ENCODE measurements at places on chromosomes 7 and 10.
A peak's percentile ranks its signal among the peaks of the same experiment; 100 is the strongest.

GRCh38 chr10:45003432-45004000 lies 2.8 kb downstream of the ZNF22 start:
- no peak for DNase-seq

DNA sequence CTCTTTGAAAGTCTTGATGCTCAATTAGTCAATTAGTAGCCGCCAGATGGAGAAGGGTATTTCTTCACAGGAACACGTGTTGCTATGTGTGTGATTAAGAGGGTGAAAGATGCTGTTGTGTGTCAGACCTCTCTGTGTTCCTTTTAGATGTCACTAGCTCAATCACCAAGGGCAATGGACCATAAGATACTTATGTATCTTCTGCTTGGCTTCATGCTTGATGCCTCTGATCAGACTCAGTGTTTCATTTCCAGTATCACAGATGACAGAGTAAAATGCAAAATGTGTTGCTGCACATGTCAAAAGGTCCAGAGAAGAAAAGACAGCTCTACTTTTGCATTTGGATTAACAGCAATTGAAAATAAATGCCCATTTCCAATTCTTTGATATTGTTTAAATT lies 865.9 kb downstream of the CNTNAP2 start:
- no peak for DNase-seq

DNA sequence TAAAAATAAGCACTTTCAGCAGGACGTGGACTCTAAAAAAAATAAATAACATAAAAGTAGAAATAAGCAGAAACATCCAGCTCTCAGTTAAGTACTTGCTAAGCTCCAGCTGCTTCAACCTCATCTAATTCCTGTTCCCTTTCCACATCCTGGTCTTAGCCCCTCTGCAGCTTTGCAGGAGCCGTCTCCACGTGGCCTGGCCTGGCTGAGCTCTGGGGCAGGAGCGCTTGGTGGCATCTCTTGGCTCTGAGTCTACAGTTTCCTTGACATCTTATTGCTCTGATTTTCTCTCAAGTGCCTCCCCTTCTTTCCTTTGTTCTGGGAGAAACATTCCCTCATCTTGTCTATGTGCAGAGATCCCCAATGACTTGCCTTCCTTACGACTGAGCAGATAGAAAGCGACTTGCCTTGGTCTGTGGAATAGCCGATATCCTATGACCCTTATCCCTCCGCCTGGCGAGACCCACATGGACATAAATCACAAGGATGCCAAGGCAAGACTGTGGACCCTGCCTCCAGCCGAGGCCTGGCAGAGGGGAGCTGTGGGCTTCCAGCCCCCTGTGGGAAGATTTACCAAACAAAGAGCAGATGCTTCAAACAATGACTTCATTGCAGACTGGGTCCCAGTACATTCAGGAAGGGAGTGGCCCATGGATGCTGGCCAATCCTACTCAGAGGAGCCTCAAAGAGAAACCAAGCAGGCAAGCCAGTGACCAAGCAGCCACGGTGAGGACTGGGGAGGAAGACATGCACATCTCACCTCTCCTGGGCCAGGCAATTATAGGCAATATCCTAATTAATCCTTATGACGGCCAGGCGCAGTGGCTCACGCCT lies 61.9 kb downstream of the SPOCK2 start:
- DNase-seq = no peak

DNA sequence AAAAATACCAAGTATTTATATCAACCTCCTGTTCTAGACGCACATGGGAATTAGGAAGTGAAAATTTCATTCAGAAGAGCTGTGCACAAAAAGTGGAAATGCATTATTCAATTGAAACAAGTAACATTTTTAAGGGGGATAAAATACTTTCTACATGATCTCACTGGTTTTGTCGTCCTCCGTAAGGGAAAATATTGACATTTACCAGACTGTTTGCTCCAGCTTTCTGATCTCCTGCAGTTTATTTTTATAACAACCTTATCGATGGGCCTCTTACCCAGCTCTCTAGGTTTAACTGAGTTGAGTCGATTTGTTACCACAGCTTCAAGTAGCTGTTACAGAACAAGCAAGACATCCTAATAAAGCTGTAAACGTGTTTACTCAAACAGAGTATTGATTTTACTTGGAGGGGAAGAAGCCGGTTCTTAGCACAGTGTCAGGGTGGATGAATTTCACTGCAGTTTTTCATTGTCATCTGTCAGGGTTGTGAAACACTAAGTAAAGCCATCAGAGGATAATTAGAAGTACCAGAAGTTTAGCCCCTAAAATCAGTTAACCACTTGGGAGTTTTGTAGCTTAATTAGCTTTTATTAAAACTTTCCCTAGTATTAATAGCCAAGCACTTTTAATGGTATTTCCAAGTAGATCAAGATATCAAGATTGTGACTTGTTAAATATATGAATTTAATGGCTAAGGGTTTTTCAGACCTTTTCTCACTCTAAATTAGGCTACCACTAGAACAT lies 142.6 kb upstream of the KAT6B start:
- peak; percentile 2 for DNase-seq

- DNase-seq = no peak
These were observed 74.2 kb downstream of the FAM107B start for GRCh38 chr10:14700546-14700945.

- peak; percentile 48 for DNase-seq
These were observed 85.6 kb downstream of the PRKG1 start for GRCh38 chr10:51159841-51160240.

- no peak for DNase-seq
These were observed 443.2 kb downstream of the RPS24 start for GRCh38 chr10:78476844-78477243.

DNA sequence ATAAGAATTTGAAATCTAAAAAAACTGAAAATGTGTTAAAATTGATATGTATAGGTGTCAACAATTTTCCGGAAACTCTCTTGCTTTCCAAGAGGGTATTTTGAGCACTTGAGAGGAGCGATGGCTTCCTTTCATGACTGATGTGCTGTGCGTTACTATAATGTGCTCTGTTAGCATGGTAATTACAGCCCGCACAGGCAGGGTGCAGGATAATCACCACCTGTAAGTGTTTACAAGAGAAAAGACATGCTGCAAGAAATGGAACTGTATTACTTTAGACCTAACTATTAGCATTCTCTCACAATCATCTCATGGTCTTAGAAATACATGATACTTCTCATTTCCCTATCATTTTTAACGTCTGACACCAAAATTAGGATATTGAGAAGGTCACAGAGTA lies 92.4 kb upstream of the ADARB2 start:
- DNase-seq = no peak

DNA sequence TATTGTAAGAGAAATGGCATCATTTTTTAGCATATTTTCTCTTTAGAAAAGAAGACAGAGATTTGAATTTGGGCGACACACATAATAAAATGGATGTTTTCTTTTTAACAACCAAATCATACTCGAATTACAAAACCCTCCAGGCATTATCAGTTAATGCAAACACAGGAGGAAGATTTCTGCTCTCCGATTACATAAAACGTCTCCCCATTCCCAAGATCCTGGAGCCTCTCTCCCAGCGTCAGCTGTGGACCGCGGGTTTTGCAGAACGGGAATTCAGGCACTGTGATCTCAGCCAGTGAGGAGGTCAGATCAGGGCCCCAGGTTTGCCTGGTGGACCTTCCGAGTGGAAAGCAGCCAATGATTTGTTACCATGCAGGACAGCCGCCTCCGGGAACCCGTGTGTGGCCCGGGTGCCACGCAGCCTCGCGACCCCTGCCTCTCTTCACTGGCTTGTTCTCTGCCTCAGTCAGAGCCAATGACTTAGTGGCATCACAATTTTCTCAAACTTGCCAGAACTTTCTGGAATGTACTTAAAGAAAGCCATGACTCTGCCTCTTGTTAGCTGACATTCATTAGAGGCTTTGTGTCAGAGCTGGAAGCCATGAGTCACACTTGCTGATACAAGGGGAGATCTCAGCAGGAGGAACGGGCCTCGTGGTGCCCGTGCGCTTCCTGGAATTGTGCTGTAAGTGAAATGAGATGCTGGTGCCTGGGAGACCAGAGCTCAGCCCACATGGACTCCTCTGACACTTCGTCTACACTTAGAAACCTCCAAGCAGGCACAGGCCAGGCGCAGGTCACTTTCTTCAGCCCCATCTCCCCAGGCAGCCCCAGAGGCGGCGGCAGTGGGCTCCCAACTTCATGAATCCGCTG lies 246.1 kb downstream of the KLF6 start:
- DNase-seq = no peak

DNA sequence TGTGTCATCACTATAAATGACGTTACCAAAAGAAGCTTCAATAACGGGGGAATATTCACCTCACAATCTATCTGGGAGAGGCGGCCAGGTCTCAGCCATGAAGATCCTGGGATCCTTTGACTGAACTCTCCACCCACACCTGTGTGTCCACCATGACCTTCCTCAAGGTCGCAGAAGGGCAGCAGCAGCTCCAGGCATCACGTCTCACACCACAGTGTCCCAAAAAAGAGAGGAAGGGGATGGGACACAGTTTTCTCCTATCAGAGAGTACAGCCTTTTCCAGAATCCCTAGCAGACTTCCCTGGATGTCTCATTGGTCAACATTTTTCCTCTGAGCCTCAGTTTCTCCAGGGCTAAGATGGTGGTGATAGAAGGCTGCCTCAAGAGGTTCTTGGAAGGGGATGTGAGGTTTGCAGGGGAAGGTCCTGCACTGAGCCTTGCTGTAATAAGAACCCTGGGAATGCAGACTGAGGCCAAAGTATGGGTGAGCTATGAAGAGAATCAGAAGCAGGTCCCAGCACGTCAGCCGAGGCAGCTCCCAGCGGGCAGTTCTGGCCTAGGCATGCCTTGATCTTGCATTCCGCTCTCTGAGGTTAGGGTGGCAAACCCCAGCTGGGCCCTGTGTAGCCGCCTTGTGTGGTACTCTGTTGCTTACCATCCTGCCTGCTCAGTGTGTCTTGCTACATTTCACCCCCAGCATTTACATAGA lies 63.8 kb downstream of the COL26A1 start:
- no peak for DNase-seq

DNA sequence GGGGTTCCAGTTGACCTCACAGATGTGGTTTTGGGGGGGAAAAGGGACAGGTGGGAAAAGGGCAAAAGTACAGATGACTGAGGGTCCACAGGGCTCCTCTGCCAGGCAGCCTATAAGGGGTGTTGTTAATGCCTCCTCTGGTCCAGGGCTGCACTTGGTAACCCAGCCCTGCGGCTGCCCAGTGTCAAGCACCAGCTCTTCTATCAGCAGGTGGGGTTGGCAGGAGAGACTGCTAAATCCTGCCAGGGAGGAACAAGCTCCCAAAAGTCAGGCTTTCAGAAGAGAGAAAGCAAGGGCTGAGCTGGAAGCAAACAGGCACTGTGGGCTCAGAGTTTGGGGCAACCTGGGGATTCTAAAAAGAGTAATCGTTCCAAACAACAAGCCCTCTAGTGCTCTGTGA lies 39.1 kb downstream of the LRRC20 start:
- no peak for DNase-seq

GRCh38 chr10:61896854-61897661 lies 4.4 kb upstream of the ARID5B start:
- peak; percentile 90 for DNase-seq

- DNase-seq = no peak
These were observed 230.9 kb downstream of the DOCK4 start for GRCh38 chr7:111975346-111975745.

GRCh38 chr7:104958371-104958865 lies 55.6 kb upstream of the KMT2E start:
- no peak for DNase-seq

DNA sequence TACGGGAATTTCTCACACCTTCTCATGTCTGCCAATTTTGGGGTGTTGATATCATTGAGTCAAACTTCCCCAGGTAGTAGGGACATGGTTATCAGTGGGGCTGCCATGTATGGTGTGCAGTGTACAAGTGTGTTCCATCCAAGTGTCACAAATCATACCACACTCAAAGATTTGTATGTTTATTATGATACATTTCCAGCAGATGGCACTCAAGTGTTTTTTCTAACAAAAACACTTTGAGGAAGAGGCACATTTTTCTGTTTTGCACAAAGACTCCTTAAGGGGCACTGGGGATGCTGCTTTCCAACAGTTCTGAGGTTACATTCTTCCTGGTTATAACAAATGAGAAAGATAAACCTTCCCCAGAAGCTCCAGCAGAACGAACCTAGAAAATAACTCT lies 414.5 kb downstream of the REEP3 start:
- DNase-seq = peak; percentile 14

GRCh38 chr10:94349327-94349726 lies 13.4 kb downstream of the NOC3L start:
- DNase-seq = peak; percentile 50

DNA sequence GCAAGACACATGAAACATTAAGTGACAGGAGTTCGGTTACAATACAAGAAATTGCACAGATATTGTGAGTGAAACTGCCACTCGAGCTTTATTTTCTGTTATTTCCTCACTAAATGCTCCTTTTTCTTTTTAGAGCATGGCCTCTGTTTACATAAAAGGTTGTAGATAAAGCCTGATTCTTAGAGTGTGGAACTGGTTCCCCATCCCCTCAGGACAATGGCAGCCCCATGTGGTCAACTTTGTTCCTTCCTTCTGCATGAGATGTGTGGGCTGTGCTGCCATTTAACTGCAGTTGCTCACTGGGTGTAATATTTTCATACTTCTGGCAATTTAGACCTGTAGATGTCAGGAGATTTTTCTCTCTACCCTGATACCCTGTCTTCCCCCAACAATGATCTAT lies 70.2 kb downstream of the LRGUK start:
- DNase-seq = no peak

- DNase-seq = no peak
These were observed 10.4 kb upstream of the ZNF485 start for GRCh38 chr10:43595739-43596298.

DNA sequence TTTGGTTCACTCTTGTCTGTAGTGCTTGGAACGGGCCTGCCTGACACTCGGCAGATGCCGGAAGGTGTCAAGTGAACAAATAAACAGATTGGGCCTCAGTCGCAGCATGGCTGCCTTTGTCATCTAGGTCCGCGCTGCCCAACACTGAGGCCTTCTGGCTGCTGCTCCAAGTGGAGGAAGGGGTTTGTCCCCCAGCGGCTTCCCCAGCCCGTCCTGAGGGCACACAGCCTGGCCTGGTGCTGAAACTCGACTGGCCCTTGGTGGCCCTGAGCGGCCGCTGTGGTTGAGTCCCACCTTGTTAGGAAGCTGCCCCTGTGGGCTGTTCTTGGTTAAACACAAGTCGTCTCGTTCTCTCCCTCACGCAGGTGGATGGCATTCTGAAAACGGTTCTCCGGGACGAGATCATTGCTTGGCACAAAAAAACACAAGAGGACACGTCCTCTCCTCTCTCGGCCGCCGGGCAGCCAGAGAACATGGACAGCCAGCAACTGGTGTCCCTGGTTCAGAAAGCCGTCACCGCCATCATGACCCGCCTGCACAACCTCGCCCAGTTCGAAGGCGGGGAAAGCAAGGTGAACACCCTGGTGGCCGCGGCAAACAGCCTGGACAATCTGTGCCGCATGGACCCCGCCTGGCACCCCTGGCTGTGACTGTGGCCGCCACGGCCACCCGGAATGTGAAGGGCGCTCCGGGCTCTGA lies 132.1 kb downstream of the SMURF1 start:
- DNase-seq = no peak

GRCh38 chr7:107027208-107027607 lies 17.3 kb upstream of the PRKAR2B start:
- DNase-seq = no peak
